Mesothelial cell of epicardium (in vitro differentiated cells): ENCODE measurements at places on chromosomes 4 and X. TPM values are rescaled to one million over a fixed set of nuclear protein-coding genes. Genes with fewer than 3 reads are reported as not detected.

GRCh38 chr4:78734441-78735162 lies 41.5 kb upstream of the BMP2K start:
- DNase-seq: no peak

GRCh38 chr4:89077761-89078160 lies 20.8 kb upstream of the FAM13A start:
- no peak for DNase-seq

GRCh38 chr4:162644346-162644745 lies 480.5 kb upstream of the FSTL5 start:
- no peak for DNase-seq

Gene HTR2C
- total RNA-seq: 1.1 to 1.5 TPM (median 1.1 TPM) in 3 replicates

Gene GNPDA2
- 10.8 to 12.3 TPM (median 11.4 TPM) in 3 replicates for total RNA-seq

- no peak for DNase-seq
These were observed 19.4 kb upstream of the SMIM31 start for GRCh38 chr4:164734484-164734883.

GRCh38 chrX:47573341-47574075 lies 8.7 kb upstream of the TIMP1 start:
- peak; percentile 64 for DNase-seq

- DNase-seq: no peak
These were observed 180.1 kb downstream of the SMIM20 start for GRCh38 chr4:26094076-26094475.

- DNase-seq: no peak
These were observed 35.1 kb upstream of the GEMIN8 start for GRCh38 chrX:14064626-14065432.

DNA sequence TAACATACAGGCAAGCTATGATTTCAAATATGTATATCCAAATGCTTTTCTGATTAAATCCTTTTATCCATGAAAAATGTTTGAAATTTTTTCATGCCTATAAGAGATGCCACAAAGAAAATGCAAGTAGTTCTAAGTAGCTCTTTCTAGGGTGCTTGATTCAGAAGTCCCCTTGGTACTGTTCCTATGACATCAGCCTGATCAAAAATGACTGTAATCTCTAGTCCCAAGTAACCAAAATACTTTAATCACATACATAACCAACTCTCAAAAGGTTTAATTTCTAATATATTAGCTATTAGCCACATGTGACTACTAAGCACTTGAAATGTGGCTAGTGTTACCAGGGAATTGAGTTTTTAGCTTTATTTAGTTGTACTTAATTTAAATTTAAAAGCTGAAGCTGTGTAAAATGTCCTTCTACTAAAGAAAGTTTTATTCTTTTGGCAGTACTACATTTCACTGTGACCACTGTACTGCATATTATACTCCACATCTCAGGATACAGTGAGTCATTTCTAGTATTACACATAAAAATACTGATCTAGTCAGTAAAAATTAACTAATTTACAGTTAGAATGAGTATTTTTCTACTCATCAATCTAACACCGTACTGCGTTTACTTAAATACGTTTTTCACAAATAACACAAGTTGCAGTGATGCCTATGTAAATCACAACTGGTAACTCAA lies 33.9 kb downstream of the FBXW7 start:
- no peak for DNase-seq

- no peak for DNase-seq
These were observed 26.1 kb downstream of the IGSF1 start for GRCh38 chrX:131262738-131263679.
